CD4-positive, alpha-beta T cell treated with Interleukin-1 beta for 1 hour (primary cell): ENCODE measurements at places on chromosomes 12 and 14.

- peak; percentile 55 for DNase-seq
Observed at GRCh38 chr12:47361389-47362021, 281.7 kb upstream of the AMIGO2 start.

- DNase-seq: no peak
Observed at GRCh38 chr14:30883508-30884294, 9.3 kb downstream of the COCH start.

- no peak for DNase-seq
Observed at GRCh38 chr14:55845963-55846825, 266.2 kb downstream of the KTN1 start.

DNA sequence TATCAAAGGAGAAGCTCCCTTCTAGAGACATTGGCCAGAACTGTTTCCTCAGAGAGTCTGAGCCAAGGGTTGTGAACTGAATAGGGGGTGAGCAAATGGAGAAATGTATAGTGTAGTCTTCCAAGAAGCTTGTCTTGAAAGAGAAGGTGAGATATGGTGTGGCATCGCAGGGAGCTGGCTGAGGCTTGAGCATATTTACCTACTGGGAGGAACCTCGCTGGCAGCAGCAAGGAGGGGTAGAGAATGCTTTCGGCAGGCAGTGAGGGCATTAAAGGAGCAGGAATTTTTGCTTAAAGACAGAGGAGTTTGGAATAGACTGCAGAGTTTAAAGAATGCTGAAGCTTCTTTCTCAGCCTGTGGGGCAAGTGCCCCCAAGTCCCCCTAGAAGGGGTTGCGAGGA lies 59.3 kb upstream of the PRMT8 start:
- no peak for DNase-seq

DNA sequence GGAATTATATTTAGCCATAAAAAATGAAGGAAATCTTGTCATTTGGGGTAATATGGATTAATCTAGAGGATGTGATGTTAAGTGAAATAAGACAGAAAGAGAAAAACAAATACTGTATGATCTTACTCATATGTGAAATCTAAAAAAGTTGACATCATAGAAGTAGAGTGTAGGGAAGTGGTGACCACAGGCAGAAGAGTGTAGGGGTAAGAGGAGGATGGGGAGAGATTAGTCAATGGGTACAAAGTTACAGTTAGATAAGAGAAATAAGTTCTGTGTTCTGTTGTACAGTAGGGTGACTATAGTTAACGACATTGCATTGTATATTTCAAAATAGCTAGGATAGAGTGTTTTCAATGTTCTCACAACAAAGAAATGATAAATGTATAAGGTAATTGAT lies 87.0 kb downstream of the TSHR start:
- DNase-seq: no peak

- no peak for DNase-seq
Observed at GRCh38 chr14:101109347-101109638, 205.8 kb upstream of the RTL1 start.

- no peak for DNase-seq
Observed at GRCh38 chr14:91580876-91581577, 70.9 kb upstream of the PPP4R3A start.

GRCh38 chr14:105087308-105087962 lies 22.2 kb upstream of the GPR132 start:
- DNase-seq: no peak

DNA sequence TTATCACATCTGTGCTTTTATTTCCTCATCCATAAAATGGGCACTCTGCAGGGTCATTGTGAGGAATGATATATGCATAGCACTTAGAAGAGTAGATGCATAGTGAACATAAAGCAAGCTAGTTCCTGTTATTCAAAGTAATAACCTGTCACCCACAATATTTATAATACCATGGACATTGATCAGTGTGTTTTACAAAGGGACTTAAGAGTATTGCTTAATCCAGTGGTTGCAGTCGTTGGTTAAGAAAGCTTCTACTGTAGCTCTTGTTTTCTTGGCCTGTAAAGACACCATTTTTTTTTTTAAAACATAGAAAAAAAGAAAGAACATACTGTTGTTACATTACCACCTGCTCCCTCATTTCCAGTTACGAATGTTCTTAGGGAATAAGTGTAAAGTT lies 13.1 kb downstream of the METAP2 start:
- DNase-seq: no peak

GRCh38 chr14:94545131-94545841 lies 16.0 kb upstream of the SERPINA4 start:
- no peak for DNase-seq

DNA sequence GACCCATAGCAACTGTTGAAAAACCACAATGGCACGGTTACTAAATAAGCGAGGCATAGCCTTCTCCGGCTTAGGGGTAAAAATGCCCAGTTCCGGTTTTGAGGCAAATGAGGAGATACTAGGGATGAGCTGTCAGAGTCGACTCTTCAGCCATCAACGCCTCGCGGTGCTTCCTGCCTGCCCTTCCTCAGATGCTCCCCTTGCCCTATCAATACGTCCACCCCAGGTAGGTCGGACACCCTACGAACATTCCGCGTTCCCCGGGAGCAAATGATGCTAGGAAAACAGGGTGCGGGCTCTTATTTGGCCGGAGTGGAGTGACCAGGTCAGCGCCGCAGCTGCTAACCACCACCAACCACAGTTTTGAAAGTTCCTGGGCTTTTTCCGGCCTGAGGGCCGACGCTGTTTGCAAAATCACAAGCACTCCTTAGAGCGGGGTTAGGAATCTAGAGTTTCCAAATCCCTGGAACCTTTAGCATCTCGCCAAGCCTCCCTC lies 1.2 kb downstream of the SRSF9 start:
- peak; percentile 31 for DNase-seq

DNA sequence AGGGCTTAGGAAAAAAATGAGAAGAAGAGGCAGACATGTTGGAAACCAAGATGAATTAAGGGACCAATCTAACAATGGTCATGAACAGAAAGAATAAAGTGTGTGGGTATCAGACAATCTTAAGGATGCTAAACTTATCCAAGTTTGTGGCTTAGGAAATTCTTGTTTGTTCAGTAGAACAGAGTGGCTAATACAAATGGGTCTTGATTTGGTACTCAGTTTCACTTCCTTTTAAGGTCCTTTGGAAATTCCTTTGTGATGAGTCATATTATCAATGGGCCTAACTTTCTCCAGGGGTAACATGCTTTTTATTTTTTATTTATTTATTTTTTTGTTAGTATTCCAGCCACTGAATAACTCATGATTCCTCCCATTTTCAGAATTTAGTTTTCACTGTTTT lies 1154.7 kb upstream of the FLRT2 start:
- DNase-seq: no peak

DNA sequence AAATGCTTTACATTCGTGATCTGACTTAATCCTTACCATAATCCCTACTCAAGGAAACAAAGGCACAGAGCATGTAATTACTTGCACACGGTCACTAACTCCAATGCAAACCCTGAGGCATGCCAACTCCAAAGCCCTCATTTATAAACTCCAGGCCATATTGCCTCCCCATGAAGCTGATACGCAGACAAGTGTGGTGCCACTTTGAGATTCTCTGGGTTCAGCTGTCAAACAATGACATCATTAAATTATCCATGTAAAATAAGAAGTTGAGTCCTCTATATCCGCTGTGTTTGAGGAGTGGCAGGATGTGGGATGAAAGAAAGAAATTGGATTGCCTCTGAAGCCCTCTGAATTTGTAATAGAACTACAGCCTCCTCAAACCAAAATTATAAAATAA lies 62.8 kb downstream of the ANO4 start:
- DNase-seq: no peak

DNA sequence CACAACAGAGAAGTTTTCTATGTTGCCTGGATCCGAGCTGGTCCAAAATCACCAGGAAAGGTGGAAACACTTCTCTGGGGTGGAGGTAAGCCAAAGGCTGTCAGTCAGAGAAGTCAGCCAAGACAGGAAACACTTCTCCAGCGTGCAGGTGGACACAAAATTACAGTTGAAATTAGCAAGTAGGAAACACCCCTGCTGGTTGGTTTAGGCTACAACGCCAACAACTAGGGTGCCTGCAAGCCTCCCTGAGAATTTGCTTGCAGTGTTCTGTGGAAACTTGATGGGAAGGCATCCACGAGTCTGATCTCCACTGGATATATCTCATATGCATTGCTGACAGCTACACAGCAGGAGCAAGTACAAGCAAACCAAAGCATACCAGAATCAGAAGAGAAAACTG lies 600.5 kb downstream of the RERGL start:
- no peak for DNase-seq

GRCh38 chr12:52740584-52740983 lies 36.6 kb downstream of the KRT76 start:
- DNase-seq: no peak

DNA sequence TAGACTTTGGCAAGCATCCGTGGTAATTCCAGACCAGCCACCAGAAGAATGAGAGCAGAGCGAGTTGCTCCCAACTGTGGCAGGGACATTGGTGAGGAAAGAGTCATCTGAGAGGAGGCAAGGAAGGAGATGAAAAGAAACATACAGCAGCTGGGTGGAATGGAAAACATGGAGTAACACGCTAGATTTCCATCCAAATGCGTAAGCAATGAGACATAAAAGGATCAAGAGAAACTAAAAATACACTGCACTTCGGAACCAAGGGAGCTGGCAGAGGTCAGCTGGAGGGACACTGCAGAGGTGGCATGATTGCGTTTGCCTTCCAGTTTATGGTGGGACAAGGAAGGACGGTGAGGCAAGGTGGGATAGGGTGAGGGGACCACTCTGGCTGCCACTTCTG lies 82.9 kb downstream of the DDX51 start:
- DNase-seq: no peak

DNA sequence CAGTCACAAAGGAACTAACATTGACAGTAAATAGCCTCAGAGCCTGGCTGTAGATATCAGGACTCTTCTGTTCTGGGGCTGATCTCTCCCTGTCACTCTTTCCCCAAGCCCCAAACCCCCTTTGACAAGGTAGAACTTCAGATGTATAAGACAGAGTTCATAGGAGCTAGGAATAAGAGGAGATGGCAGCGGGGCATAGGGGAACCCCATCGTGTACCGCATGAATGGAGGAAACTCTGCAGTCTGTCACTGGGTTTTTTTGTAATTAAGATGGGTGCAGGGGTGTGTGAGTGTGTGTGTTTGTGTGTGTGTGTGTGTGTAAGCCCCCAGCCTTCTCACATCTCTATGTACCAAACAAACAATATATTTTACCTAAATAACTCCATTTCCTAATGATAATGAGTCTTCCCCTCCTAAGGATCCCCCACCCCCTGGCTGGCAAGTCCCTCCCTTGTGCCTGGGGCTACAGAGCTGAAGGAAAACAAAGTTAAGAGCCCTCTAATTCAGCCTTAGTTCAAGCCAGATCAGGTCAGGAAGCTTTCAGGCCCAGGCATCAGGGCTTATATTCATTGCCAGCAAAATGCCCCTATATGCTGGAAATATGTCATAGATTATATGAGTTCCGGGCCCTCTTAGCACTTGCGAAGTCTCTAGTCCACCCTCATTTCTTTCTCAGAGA lies 9.1 kb upstream of the HOXC4 start:
- DNase-seq: no peak

- DNase-seq: no peak
Observed at GRCh38 chr12:112049351-112049750, 36.1 kb downstream of the ERP29 start.

- DNase-seq: no peak
Observed at GRCh38 chr12:3325736-3326135, 165.3 kb upstream of the PRMT8 start.

DNA sequence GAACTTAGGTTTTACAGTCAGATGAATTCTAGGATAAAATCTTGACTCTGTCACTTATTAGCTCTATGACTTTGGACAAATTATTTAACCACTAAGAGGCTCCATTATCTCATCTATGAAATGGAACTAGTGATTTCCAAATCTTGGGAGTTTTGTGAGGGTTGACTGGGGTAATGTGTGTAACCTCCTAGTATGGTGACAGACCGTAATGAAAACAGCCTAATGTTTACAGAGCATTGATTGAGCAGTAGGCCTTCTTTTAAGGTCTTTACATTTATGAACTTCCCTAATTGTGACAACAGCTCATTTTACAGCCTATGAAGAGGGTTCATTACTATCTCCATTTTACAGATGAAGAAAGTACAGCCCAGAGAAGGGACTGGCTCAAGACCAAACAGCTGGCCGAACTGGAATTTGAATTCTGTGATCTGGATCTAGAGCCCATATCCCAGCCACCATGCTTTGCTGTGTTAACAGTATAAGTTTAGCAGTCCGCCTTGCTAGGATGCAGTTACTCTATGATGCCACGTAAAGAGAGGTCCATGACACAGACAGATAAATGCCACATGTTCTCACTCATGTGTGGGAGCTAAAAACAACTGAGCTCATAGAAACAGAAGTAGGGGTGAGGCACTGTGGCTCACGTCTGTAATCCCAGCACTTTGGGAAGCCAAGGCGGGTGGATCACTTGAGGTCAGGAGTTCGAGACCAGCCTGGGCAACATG lies 9.1 kb upstream of the FBXL14 start:
- DNase-seq: no peak

- DNase-seq: no peak
Observed at GRCh38 chr12:122852336-122853275, 17.3 kb downstream of the HIP1R start.

- no peak for DNase-seq
Observed at GRCh38 chr12:19245666-19246065, 116.1 kb downstream of the PLEKHA5 start.
